ENCODE measurements at places on chromosomes 12 and 14. TPM values are rescaled to one million over a fixed set of nuclear protein-coding genes. Genes with fewer than 3 reads are reported as not detected.

GRCh38 chr12:114163771-114164170 is 197.6 kb upstream of the RBM19 start:
- no peaks in the 10 kb centered on the region for H3K36me3 ChIP-seq
- H3K27ac ChIP-seq: no peak overlapping the region
- no peaks in the 10 kb centered on the region for H3K27me3 ChIP-seq
- H3K4me1 ChIP-seq: no peaks in the 10 kb centered on the region
- H3K4me3 ChIP-seq: no peak overlapping the region
- no peak for DNase-seq

- H3K27ac ChIP-seq: no peak overlapping the region
- peaks cover 11% of the 10 kb centered on the region for H3K27me3 ChIP-seq
- no peak for DNase-seq
- H3K36me3 ChIP-seq: no peaks in the 10 kb centered on the region
- no peaks in the 10 kb centered on the region for H3K4me1 ChIP-seq
- H3K4me3 ChIP-seq: no peak overlapping the region
Observed at GRCh38 chr14:76603713-76604112, 157.6 kb upstream of the VASH1 start.

DNA sequence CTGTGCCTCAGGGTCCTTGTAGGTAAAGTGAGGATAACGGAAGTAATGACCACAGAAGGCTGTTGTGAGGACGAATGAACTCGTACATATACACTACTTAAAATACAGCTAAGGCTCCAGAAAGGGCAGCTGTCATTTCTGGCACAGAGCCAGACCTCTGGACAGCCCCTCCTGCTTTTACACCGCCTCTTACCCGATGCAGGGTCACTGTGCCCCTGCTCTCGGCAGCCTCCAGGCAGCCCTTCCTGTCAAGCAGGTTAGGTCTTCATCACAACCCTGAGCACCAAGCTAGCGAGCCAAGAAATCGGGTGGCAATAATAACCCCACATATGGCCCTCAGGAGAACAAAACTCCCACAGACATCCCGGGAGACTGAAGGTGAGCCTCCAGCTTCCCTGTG is 8.5 kb downstream of the TMEM229B start:
- DNase-seq: peak; percentile 40
- H3K27me3 ChIP-seq: peaks cover 4% of the 10 kb centered on the region

- no peak overlapping the region for H3K27ac ChIP-seq
- DNase-seq: no peak
- H3K4me3 ChIP-seq: no peak overlapping the region
- H3K27me3 ChIP-seq: peaks cover 2% of the 10 kb centered on the region
- H3K36me3 ChIP-seq: no peaks in the 10 kb centered on the region
- no peaks in the 10 kb centered on the region for H3K4me1 ChIP-seq
Observed at GRCh38 chr14:93707475-93707874, 80.8 kb downstream of the PRIMA1 start.

DNA sequence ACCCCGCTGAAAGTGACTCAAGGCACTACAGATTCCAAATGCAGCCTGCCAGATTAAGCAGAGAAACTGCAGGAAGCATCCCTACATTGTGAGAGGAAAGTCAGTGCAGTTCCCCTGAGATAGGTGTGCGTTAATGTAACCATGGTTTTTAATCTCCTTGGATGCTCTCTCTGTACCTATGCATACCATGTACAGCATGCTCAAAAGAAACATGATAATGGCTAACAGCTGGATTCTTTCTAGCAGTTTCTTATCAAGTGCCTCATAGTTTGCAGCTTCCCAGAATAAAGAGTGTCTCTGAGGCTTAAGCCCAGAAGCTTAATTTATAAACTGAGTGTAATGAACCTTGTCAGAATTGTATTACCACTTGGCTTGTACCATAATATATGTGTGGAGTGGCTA is 17.1 kb upstream of the MDM1 start:
- no peak overlapping the region for H3K4me3 ChIP-seq
- H3K36me3 ChIP-seq: no peaks in the 10 kb centered on the region
- peaks cover 14% of the 10 kb centered on the region for H3K4me1 ChIP-seq
- H3K27me3 ChIP-seq: peaks cover 12% of the 10 kb centered on the region
- DNase-seq: no peak
- no peak overlapping the region for H3K27ac ChIP-seq

DNA sequence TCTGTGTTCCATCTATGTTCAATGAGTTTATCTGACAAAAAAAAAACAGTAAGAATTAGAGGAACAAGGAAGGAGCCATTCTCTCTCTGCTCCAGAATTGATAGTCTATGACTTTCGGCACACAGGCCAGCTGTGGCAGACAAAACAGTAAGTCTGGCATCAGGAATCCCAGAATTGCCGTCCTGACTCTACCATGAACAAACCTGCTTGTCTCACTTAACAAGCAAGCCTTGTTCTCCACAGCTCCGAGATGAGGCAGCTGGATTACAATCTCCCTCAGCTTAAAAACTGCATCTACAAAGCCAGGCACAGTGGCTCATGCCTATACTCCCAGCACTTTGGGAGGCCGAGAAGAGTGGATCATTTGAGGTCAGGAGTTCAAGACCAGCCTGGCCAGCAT is 153.6 kb upstream of the TMCC3 start:
- no peaks in the 10 kb centered on the region for H3K27me3 ChIP-seq
- no peak overlapping the region for H3K4me3 ChIP-seq
- H3K4me1 ChIP-seq: peaks cover 9% of the 10 kb centered on the region
- H3K27ac ChIP-seq: no peak overlapping the region

DNA sequence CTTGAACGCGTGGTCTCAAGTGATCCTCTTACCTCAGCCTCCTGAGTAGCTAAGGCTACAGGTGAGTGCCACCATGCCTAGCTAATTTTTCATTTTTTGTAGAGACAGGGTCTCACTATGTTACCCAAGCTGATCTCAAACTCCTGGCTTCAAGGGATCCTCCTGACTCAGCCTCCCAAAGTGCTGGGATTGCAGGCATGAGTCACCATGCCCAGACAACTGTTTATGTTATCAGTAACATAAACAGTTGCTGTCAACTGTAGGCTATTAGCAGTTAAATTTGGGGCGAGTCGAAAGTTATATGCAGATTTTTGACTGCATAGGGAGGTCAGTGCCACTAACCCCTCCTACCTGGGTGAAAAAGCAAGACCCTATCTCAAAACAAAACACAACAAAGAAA is 26.2 kb upstream of the LRRK2 start:
- no peak overlapping the region for H3K4me3 ChIP-seq
- H3K27ac ChIP-seq: no peak overlapping the region
- no peaks in the 10 kb centered on the region for H3K36me3 ChIP-seq
- no peaks in the 10 kb centered on the region for H3K4me1 ChIP-seq
- H3K27me3 ChIP-seq: peaks cover 11% of the 10 kb centered on the region

The RIMBP2 gene
- 0.92 TPM for total RNA-seq

The CPM gene
- 0.29 TPM for total RNA-seq
